NCI-H2227 treated with DMSO at 0.1 percent for 48 hours (cell line): ENCODE measurements at places on chromosomes 13 and 19.

DNA sequence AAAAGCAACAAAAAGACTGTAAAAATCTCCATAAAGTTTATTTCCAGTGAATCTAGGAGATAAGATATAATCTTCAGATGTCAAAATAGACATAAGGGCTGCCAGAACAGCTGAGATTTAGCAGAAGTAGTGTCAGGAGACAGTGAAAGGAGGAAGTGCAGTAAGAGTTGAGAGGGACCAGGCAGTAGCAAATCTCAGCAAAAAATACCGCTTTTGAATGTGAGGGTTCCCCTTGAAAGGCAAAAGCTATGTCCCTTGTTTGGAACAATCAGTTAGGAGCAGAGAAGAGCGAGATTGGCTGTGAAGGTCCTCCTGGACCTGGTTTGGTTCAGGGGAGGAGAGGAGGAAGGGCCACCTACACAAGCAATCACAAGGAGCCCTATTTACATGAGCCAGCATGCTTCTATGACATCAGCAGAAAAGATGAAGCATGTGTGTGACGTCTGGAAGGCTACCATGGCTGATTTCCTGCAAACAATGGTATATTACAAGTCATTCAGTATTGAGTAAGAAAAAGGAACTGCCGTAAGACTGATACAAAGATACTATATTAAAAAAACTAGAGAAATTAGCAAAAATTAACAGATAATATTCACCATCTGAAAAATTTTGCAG, 98.9 kb upstream of the SIAH3 start:
- DNase-seq, result no peak

GRCh38 chr19:47680858-47681332, 32.3 kb upstream of the EHD2 start:
- no peak for DNase-seq

DNA sequence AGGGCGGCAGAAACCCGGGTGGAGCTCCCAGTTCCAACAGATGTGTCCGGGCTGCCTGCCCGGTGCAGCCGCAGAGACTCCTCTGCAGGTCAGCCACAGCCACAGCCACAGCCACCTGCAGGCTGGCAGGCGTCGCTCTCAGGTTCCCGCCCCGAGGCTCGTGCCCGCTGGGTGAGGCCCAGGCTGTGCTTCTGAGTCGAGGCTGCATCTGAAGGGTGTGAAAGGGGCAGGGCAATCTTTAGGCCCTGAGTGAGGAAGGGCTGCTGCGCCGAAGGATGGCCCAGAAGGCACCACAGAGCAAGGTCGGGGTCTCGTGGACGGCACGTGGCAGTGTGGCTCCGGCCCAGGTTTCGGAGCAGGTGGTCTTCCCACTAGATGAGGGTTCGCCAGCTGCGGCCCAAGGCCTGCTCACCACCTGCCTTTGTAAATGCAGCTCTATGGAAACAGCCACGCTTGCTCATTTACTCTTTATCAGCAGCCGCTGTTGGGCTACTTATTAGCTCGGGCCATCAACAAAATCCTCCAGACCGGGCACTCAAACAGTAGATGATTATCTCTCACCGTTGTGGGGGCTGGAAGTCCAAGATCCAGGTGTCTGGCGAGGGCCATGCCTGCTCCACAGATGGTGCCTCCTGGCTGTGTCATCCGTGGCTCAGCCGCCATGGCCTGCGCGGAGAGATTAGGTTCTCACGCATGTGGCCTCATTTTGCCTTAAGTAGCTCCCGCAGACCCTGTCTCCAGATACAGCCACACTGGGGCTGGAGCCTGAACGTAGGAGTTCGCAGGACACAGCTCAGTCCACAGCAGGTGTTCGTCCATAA, 40.3 kb upstream of the TFDP1 start:
- no peak for DNase-seq

DNA sequence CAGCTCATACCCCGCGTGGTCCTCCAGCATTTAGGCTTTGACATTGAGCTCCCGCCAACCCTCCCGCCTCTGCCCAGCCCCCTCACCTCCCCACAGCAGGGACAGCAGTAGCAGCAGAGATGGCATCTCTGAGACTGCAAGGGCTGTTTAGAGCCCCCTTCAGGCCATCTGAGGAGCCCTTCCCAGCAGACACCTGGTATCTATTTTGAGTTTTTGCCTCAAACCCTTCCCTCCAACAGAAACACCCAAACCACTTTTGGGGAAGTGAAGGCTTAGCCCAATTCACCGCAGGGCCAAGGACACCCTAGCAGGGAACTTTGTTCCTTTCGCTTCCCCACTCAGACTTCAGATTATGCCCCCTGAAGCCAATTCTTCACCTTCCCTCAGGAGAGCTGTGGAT, 6.3 kb upstream of the ZNF175 start:
- DNase-seq, result no peak

GRCh38 chr13:83618966-83619365, 263.3 kb downstream of the SLITRK1 start:
- DNase-seq, result no peak

DNA sequence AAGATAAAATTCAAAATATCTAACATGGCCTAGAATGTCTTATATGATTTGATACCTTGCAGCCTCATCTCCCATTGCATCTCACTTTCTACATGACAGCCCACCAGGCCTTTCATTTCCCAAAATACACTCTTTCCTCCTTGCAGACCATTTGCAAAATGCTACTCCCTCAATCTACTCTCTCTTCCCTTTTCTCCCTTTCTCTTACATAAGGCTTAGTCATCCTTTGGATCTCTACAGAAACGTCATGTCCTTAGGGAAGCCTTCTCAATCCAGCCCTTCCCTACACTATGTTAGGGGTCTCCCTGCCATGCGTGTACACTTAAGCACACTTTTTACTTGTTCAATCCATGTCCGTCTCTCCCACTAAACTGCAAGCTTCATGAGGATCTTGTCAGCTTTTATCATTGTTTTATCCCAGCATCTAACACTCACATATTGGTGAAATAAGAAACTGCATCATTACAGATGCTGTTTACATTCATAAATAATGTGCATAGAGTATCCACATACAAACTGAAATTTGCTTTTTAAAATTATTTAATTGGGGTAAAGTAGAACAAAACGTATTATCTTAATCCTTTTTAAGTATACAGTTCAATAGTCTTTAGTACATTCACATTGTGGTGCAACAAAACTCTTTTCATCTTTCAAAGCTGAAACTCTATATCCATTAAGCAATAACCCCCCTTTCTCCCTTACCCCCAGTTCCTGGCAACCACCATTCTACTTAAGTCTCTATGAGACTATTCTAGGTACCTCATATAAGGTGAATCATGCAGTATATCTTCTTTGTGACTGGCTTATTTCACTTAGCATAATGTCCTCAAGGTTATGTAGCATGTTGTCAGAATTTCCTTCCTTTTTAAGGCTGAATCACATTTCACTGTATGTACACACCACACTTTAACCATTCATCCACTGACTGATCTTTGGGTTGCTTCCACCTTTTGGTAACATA, 11.5 kb upstream of the WBP4 start:
- DNase-seq, result no peak

- DNase-seq, result peak; percentile 98
Observed at GRCh38 chr19:38514812-38515633, 81.5 kb downstream of the RYR1 start.

DNA sequence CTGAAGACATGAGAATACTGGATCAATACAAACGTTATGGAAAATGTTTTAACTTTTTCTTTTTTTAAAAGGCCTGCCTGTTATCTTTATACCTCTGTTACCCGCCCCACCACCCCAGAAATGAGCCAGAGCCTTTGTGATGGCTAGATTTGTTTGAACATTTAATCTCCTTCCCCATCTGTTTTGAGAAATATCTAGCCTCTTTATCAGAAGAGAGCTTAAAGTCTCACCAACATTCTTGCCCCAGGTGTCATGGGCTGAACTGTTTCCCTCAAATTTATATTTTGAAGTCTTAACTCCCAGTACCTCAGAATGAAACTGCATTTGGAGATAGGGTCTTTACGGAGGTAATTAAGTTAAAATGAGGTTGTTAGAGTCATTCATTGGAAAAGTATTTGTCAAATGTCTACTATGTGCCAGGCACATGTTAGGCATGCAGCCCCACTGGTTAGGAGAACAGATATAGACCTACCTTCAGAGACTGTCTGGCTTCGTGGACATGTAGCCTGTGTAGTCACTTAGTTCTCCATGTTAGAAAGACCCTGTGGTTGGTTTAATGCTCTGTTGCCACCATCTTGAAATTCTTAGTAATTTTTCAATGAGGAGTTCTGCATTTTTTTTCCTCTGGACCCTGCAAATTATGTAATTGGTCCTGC, 6.3 kb upstream of the RB1 start:
- DNase-seq, result no peak

DNA sequence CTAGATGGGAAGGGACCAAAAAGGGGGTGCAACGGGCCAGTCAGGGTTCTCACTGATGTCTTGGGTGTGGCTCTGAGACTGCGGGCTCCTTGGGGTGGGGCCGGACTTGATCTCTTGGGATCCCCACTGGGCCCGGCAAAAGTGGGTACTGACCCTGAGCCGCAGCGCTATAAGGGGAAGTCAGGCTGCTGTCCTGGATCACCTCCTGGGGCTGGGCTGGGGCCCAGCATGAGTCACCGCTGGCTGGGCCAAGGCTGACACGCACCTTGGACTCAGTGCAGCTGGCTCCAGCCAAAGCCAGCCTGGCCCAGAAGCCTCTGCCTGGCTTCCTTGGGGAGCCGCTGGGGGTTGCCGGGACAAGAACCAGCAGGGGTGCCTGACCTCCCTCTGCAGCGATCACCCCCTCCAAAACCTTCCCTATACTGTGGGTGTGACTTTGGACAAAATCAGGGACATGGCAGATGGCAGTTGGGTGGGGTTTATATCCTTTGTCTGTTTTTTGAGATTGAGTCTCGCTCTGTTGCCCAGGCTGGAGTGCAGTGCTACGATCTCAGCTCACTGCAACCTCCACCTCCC, 617 bp upstream of the IQCN start:
- DNase-seq, result no peak

DNA sequence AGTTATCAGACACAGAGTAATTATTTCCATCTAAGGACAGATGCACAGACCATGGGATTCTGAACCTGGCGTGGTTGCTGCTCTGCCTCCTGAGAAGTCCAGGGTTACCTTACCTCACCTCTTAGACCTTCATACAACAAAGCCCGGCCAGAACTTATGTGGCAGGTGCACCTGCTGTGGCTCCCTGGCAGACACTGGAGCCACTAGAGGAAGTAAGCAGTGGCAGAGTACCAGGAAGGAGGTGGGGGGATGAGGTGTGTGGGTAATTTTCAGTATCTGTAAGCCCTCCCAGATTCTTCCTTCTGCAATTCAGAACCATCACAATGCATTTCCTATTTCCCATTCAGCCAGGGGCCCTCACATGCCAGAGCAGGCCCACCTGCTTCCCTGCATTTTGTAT, 106.1 kb upstream of the DOCK9 start:
- no peak for DNase-seq

DNA sequence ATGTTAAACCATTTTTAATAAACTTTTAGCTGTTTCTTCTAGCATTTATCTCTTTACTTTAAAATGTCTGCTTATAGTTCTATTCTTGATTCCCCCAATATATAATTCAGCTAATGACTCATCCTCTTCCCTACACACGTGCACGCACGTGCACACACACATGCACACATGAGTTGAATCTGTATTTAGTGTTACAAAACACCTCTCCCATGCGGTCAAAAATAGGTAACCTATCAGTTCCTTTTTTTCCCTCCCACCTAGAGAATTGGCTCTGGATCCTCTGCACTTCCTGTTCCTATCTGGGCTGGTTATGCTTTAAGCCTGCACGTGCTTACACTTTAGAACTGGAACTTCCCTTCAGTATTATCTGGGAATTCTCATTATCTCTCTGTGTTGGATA, 144.1 kb downstream of the PAN3 start:
- DNase-seq, result no peak

GRCh38 chr13:30147015-30147414, 160.3 kb downstream of the KATNAL1 start:
- no peak for DNase-seq

DNA sequence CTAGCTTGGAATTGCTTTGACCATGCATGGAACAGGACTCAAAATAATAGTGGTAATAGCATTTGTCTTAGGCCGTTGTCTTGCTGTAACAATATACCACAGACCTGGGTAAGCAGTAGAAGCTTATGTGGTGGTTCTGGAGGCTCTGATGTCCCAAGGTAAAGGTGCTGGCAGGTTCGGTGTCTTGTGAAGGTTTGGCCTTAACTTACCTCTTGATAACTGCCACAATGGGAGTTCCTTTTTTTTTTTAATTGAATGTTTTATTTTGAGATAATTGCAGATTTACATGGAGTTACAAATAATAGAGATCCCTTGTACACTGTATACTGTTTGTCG, 5.8 kb downstream of the RPL21 start:
- no peak for DNase-seq

DNA sequence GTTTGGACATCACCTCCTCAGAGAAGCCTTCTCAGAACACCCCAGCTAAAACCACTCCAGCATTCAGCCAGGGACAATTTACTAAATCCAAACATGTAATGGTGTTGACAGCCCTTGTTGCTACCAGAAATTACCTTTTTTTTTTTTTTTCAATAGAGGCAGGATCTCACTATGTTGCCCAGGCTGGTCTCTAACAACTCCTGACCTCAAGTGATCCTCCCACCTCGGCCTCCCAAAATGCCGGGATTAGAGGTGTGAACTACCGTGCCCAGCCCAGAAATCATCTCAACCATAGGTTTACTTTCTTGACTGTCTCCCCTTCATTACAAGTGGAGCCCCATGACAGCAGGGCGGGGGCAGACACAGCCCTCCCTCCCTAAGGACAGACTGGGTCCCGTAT, 9.2 kb downstream of the CLIP3 start:
- DNase-seq, result no peak

GRCh38 chr19:34452723-34453122, 24.5 kb downstream of the UBA2 start:
- no peak for DNase-seq

GRCh38 chr13:93352616-93353015, 126.0 kb downstream of the GPC6 start:
- DNase-seq, result no peak

GRCh38 chr13:112242777-112243176, 133.4 kb upstream of the SPACA7 start:
- no peak for DNase-seq

- no peak for DNase-seq
Observed at GRCh38 chr13:98187965-98188261, 10.8 kb upstream of the RNF113B start.

DNA sequence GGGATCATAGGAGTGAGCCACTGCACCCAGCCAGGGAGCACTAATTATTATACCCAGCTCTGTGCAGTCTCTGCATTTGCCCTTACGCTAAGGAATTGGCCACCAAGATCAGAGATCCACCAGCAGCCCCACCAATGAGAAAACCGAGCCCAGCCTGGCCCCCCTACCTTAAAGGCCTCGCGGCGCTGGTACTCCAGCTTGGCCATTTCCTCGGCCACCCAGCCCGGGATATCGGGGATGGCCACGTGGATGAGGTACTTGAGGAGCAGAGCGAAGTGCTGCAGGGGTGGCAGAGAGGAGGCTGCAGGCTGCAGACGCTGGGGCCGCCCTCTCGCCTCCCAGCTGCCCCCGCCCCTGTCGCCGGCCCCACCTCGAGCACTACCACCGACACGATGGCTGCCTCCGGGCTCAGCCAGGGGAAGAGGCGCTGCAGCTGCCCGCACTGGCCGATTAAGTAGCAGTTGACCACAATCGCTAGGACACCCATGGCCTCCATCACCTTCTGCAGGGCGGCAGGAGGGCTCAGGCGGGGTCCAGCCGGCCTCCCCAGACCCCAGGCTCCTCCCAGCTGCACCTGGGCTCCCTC, 7.5 kb downstream of the ANO8 start:
- DNase-seq, result no peak
